Breast epithelium (tissue), 4 donors: ENCODE measurements at places on chromosomes 3 and 15. TPM values are rescaled to one million over a fixed set of nuclear protein-coding genes. Genes with fewer than 3 reads are reported as not detected.

GRCh38 chr3:142828703-142829305, 60.1 kb downstream of the PCOLCE2 start:
- peak; percentile 41 for DNase-seq

DNA sequence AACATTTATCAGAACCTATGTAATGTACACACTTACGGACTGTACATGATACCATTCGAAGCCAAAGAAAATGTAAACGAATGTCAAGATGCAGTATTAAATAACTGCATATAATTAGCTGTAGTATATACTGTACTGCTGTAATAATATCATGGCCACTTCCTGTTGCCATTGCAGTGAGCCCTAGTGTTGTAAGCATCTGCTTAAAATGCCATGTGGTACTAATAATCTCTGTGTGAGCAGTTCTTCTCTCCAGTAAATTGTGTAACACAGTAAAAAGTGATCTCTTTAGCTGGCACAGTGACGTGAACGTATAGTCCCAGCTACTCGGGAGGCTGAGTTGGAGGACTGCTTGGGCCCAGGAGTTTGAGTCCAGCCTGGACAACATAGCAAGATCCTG, 8.6 kb downstream of the SPG11 start:
- DNase-seq: no peak

DNA sequence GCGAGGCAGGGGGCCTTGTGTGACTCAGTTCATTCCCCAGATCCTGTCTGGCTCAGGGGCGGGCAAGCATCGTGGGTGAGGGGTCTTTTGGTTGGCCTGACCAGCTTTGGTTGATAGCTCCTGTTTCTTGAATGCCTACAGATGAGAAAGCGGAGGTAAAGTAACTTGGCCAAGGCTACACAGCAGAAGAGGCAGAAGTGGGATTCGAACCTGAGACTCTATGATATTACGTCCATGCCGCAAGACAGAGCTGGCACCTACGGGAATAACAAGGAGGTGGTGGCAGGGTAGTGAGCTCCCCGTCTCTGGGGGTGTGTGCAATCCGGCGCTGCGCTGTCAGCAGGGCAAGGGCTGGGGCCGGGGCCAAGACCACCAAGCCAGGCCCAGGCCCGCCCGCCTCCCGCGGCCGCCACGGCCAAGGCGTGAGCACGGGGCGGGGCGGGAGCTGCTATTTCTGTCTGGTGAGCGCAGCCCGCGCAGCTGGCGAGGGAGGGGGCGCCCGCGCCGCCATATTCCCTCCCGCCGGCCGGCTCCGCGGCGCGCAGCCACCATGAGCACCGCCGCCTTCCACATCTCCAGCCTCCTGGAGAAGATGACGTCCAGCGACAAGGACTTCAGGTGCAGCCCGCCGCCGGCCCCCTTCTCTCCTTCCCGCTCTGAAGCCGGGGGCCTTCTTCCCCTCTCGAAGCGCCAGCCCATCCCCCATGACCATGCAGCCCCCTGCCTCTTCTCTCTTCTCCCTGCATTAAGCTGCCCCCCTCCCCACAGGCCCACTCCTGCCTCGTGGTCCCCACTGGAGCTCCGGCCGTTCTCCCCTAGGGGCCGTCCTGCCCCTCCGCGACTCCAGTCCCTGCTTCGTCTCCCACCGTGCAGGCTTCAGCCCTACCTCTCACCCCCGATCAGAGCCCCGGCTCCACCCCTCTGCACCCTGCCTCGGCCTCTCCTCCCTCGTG, at the start of gene CAND2:
CAND2 (plus strand) TSS at position 510 of the 953 bp plus-strand sequence; CDS start at position 551, 41 bp downstream.
- DNase-seq: peak; percentile 43

LRRC2 gene
- 2.0 TPM for total RNA-seq

TLNRD1 gene
- total RNA-seq: 16.8 TPM

INKA1 gene
- total RNA-seq: 4.5 TPM

- no peak for DNase-seq
Observed at GRCh38 chr15:81413851-81414250, 39.8 kb upstream of the TMC3 start.

- no peak for DNase-seq
Observed at GRCh38 chr15:31799715-31800321, 230.5 kb upstream of the CHRNA7 start.

EFHB gene
- 1.3 TPM for total RNA-seq

DNA sequence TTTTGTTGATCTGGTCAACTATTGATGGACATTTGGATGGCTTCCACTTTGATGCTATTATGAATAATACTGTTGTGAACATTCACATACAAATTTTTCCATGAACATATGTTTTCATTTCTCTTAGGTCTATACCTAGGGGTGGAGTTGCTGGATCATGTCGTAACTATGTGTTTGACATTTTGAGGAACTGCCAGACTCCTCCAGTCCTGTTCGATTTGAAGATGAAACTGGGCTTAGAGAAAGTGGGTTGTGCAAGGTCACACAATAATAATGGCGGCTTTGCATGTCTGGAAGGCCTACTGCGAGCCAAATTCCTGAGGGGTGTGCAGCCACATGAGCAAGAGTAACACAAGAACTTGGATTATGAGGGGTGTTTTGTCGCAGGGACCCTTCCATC, 2.6 kb downstream of the TSEN2 start:
- DNase-seq: no peak

- DNase-seq: no peak
Observed at GRCh38 chr3:18426597-18427193, 1.6 kb upstream of the SATB1 start.

DNA sequence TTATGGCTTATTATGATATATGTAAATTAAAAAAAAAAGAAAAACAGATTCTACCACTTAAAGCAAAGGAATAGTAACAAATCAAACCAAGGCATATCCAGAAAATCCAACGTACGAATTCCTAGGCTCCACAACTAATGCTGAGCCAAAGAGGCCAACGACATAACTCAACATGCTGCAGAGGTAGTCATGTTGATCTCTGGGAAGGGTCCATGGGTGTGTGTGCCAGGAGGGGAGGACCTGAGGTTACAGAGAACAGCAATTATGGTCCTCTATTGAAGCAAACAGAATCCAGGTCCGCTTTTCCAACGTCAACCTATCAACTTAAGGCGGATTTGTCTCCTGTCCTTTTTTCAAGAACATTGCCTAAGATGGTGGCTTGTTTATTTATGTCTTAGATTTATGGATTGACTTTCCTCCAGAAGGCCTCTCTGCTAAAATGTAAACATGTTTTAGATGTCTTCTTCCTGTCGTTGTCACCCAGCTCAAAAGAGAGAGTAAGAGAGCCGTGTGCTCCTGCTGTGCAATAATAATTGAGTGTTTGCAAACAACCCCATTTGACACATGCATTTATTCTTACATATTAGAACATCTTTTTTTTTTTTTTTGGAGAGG, 20.4 kb downstream of the NANOGP8 start:
- DNase-seq: no peak

DNA sequence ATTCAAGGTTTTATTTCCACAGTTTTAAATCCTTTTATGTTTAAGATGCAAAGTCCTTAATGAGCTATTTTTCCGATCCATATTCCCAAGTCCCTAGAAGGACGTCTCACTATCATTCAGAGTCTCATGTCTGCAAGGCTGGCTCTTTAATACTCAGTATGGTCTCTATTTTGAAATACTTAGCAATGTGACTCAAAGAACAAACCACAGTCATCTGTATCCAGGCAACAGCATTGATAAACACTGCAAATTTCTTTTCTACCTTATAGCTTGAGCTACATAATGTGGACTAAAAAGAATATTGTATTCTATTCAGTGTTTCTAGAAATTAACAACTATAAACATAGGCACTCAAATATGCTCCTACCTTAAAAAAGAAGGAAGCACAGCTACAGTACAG, 588.3 kb upstream of the NAALADL2 start:
- DNase-seq: no peak

GABRB3 gene
- 1.8 TPM for total RNA-seq

DNA sequence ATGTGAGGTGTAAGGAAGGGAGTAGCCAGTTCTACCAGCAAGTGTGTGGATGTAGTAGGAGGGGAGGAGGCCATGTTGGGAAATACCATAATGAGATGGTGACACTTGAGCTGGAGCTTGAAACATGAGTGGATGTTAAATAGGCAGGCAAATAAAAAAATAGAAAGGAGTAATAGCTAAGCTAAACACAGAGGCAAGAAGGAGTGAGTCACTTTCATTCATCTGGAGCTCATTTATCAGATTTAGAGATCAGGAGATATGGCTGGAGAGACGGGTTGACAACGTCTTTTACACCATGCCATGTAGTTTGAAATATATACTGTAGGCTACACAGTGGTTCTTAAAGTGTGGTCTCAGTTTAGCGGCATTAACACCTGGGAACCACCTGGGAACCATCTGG, 390.5 kb downstream of the DIPK2A start:
- DNase-seq: no peak

IL5RA gene
- total RNA-seq: 0.48 TPM

DNA sequence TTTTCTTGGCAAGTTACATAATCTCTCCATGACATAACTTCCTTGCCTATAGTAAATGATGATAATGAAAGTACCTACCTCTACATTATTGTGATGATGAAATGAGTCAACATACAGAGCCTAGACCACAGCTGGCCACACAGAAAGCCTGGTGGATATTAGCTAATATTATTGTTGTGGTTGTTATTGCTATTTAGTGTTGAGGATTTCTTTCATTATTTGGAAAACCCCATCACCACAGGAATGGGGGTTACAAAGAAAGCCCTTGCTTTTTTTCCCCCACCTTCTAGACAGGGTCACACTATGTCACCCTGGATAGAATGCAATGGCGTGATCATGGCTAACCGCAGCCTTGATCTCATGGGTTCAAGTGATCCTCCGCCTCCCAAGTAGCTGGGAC, 125.0 kb downstream of the PDZRN3 start:
- no peak for DNase-seq

NEK11 gene
- total RNA-seq: 7.4 TPM

- DNase-seq: no peak
Observed at GRCh38 chr3:6567241-6567640, 293.7 kb upstream of the GRM7 start.

GRCh38 chr3:64502284-64502683, 185.5 kb downstream of the ADAMTS9 start:
- DNase-seq: no peak

DNA sequence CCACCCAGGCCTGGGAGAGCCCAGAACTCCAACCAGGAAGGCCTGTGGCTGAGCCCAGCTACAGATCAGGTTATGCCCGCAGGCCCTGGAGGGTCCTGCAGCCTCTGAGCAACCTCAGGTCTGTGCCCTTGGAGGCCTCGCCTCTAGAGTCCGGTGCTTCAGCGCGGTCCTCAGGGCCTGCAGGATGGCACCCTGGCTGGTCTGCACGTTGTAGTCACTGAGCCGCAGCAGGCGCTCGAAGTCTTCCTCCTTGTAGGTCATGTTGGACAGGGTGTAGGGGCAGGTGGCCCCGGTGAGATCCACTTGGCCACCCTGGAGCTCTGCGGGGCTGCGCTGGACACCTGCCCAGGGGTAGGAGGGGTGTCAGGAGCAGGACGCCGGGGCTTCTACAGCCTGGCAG, 25.8 kb downstream of the PLA2G4D start:
- no peak for DNase-seq

DNA sequence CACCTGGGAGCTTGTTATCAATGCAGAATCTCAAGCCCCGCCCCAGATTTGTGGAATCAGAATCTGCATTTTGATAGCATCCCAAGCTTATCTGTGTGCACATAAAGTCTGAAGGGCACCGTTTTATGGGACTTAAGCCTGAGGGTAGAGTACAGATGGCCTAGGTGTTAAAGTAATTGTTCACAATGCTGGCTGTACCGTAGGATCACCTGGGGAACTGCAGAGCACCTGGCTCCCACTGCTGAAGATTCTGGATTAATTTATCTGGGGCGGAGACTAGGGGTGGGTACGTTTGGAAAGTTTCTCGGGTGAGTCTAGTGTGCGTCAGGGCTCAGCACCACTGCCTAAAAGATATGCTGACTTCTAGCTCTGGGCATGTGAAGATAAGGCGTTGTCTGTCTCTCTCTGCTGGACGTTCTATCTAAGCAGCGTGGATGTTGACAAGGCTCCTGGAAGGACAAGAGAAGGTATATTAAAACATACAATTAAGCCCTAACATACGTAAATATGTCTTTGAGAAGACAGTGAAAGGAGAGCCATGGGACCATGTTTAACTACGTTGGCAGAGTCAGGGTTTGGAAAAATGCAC, 63.2 kb upstream of the RASGRP1 start:
- no peak for DNase-seq

DNA sequence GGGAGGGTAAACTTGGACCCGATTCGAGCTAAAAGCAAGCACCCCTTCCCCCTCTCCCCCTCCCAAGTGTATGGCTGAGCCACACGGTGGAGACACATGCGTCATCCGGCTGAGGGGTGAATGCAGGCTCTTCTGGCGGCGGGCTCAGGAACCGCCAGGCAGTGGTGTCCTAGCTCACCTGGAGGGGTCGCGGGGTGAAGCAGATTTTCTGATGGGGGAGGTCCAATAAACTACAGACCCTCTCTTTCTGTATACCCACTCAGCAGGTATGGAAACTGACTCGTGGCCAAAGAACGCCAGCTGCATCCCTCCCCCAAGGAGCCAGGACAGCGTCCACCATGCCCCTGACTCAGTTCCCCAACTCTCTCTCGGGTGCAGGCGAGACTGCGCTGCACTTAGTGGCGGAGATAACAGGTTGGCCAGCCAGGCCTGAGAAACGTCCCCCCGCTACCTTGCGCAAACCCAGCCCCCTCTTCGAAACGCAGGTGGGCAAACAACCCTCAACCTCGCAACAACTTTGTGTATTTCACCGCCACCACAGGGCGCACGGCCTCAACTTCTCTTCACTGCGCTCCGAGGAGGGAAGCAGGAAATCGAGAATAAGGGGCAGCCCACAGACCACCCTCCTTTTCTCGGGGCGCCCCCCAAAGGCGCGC, 1.3 kb downstream of the MAGI1 start:
- peak; percentile 59 for DNase-seq

GALNT15 gene
- total RNA-seq: 68.5 TPM

- DNase-seq: no peak
Observed at GRCh38 chr15:93948726-93949125, 282.6 kb upstream of the MCTP2 start.

GRCh38 chr3:9196020-9196419, 53.4 kb downstream of the SRGAP3 start:
- DNase-seq: no peak

ISLR gene
- 88.0 TPM for total RNA-seq

DNA sequence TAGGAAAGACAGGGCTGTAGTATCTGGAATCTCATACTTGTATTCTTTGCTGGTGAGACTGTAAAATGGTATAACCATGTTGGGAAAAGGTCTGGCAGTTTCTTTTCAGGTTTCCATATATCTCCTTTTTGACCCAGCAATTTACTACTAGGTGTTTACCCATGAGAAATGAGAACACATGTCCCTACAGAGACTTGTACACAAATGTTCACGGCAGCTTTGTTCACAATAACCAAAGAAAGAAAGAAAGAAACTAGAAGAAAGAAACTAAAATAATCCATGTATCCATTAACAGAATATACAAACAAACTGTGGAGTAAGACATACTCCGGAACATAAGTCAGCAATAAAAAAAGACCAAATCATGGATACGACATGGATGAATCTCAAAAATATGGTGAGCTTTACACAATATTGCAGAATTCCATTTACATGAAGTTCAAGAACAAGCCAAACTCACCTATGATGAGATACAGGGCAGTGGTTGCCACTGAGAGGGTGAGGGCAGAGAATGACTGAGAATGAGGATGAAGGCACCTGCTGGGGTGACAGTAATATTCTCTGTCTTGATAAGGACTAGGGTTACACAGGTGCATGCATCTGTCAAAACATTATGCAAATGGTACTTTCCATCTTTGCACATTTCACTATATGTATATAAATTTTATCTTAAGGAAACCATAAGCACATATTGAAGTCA, 2.7 kb downstream of the RFTN1 start:
- DNase-seq: no peak

- no peak for DNase-seq
Observed at GRCh38 chr3:27880969-27881892, 159.1 kb upstream of the EOMES start.
